ENCODE measurements at places on chromosomes 12 and 14. TPM values are rescaled to one million over a fixed set of nuclear protein-coding genes. Genes with fewer than 3 reads are reported as not detected.

The KRT2 gene
- not detected for total RNA-seq

The TAS2R30 gene
- total RNA-seq = 2.8 TPM

The GPN3 gene
- total RNA-seq = 35.9 TPM

The CELA1 gene
- not detected for total RNA-seq

The TAOK3 gene
- 44.1 TPM for total RNA-seq

- no peak overlapping the region for H3K27ac ChIP-seq
- H3K36me3 ChIP-seq = no peaks in the 10 kb centered on the region
- no peaks in the 10 kb centered on the region for H3K27me3 ChIP-seq
- H3K4me1 ChIP-seq = peaks cover 25% of the 10 kb centered on the region
Observed at GRCh38 chr12:6612247-6612646, 5.1 kb upstream of the CHD4 start.

GRCh38 chr14:50658203-50658602 is 9.9 kb downstream of the SAV1 start:
- peaks cover 41% of the 10 kb centered on the region for H3K4me1 ChIP-seq
- H3K27me3 ChIP-seq = no peaks in the 10 kb centered on the region
- H3K4me3 ChIP-seq = no peak overlapping the region
- no peak for DNase-seq
- peaks cover 32% of the 10 kb centered on the region for H3K36me3 ChIP-seq

DNA sequence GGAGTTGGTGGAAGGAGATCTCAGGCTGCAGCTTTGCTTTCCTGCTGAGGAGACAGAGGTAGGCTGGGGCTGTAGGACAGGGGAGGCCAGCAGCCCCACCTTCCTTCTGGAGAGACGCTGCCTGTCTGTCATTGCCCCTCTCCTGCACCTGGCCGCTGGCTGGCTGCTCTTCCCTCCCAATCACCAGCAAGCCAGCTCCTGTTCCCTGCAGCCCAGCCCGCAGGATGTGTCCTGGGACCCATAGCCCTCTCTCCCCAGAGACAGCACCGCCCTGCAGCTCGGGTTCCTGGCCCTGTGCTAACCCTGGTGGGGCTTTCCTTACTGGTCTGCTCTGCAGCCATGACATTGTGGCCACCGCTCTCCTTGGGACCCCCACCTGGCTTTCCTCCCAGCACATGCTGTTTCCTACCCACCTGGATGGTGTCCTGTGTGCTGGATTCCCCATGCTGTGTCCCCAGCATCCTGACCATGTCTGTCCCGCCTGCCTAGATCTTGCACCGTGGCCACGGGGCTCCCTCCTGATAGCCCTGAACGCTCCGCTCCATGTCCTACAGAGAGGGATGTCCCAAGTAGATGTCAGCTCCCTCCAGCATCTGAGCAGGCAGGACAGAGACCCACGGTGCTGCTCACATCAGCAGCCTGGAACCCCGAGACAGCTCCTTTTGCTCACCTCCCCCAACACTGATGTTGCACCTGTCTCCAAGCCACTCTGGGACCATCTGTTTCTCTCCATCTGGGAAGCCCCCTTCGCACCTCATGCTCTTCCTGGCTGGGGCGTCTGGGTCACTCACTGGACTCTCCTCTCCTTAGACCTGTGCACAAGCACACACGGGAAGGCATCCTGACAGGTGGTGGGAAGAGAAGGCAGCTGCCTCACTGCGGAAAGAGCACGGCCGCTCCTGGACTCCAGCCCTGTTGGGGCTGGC is 1.1 kb upstream of the MTA1 start:
- H3K27me3 ChIP-seq = peaks cover 4% of the 10 kb centered on the region
- no peak overlapping the region for H3K27ac ChIP-seq
- peak overlapping the region; percentile 56 for H3K4me3 ChIP-seq
- peaks cover 36% of the 10 kb centered on the region for H3K36me3 ChIP-seq
- no peak for DNase-seq
- peaks cover 27% of the 10 kb centered on the region for H3K4me1 ChIP-seq

DNA sequence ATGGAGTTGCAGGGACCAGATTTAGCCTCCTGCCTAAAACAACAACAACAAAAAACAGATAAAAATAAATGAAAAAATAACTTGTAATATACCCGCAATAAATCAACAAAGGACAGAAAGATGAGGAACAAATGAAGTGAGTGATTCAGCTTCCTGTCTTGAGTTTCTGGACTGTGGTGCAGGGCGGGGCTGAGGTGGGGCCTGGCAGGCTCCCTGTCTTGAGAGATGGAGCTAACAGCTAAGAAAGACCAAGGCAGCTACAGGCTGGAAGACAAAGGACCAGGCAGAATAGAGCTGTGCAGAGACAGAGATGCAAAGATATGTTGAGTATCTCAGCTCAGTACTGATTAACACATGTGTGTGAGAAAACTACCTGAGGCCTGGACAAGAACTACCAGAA is 879.2 kb downstream of the AACS start:
- peak; percentile 17 for DNase-seq
- no peak overlapping the region for H3K4me3 ChIP-seq
- H3K4me1 ChIP-seq = no peaks in the 10 kb centered on the region
- no peak overlapping the region for H3K27ac ChIP-seq

GRCh38 chr12:77648716-77649115 is 182.0 kb upstream of the NAV3 start:
- no peak overlapping the region for H3K4me3 ChIP-seq
- no peak for DNase-seq
- no peak overlapping the region for H3K27ac ChIP-seq
- H3K36me3 ChIP-seq = no peaks in the 10 kb centered on the region

- no peak overlapping the region for H3K27ac ChIP-seq
- DNase-seq = no peak
- no peaks in the 10 kb centered on the region for H3K27me3 ChIP-seq
Observed at GRCh38 chr14:98592611-98593170, 679.3 kb downstream of the BCL11B start.

DNA sequence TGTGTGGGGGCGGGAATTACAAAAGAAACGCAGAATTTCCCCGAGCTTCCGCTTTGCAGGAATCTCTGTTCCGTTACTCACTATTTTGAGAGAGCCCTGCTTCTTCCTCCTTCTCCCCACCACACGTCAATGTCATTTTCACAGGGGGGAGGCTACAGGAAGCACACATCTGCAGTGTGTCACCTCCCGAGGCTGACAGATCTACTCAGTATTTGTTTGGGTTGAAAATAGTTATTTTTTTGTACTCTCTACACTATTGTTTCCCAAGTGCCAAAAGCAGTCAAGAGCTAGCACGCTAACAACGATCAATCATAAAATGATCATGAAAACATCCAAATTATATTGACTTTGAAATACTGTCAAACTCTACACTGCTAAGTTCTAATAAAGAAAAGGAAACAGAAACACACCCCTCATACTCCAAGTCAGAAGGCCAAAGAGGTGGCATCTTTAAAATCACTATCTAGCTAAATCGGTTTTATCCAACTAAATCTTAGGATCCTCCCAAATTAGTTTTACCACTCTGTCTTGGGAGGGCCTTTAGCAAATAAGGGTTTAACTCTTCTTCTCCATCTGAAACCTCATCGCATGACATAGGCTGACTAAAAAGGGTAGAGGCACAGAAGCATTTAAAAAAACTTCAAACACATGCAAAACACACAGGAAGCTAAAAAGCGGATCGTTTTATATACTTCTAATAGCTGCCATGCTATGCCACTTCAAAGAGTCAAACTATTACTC is 51.8 kb downstream of the FOXN3 start:
- no peak overlapping the region for H3K4me3 ChIP-seq
- no peak for DNase-seq
- H3K36me3 ChIP-seq = peaks cover 5% of the 10 kb centered on the region
- H3K27me3 ChIP-seq = no peaks in the 10 kb centered on the region

Measured in Calu3 (cell line).